Central memory CD8-positive, alpha-beta T cell (primary cell): ENCODE measurements at places on chromosomes 3 and 15.

- peaks cover 44% of the 10 kb centered on the region for H3K36me3 ChIP-seq
- H3K4me3 ChIP-seq: peak overlapping the region; percentile 47
- no peak for DNase-seq
- H3K27ac ChIP-seq: peak overlapping the region; percentile 82
- H3K4me1 ChIP-seq: peaks cover 79% of the 10 kb centered on the region
These were observed 8.1 kb downstream of the EDEM1 start for GRCh38 chr3:5195605-5196004.

DNA sequence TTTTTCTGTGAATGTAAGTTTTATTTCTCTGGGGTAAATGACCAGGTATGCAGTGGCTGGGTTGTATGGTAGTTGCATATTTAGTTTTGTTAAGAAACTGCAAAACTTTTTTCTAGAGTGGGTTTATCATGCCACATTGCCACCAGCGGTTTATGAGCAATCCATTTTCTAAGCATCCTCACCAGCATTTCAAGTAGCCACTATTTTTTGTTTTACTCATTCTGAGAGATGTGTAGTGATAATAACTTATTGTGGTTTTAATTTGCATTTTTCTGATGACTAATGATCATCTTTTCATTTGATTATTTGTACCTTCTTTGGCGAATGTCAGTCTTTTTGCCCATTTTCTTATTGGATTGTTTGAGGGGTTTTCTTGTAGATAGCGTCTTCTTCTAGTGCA lies 56.2 kb downstream of the SPRED1 start:
- DNase-seq: no peak
- no peaks in the 10 kb centered on the region for H3K27me3 ChIP-seq
- H3K27ac ChIP-seq: peak overlapping the region; percentile 67
- peaks cover 38% of the 10 kb centered on the region for H3K4me1 ChIP-seq

- H3K27me3 ChIP-seq: peaks cover 72% of the 10 kb centered on the region
- no peak overlapping the region for H3K27ac ChIP-seq
- H3K4me1 ChIP-seq: peaks cover 13% of the 10 kb centered on the region
- no peak for DNase-seq
- peaks cover 3% of the 10 kb centered on the region for H3K36me3 ChIP-seq
- H3K4me3 ChIP-seq: peak overlapping the region; percentile 69
These were observed 707 bp upstream of the FAM81A start for GRCh38 chr15:59437142-59437816.

DNA sequence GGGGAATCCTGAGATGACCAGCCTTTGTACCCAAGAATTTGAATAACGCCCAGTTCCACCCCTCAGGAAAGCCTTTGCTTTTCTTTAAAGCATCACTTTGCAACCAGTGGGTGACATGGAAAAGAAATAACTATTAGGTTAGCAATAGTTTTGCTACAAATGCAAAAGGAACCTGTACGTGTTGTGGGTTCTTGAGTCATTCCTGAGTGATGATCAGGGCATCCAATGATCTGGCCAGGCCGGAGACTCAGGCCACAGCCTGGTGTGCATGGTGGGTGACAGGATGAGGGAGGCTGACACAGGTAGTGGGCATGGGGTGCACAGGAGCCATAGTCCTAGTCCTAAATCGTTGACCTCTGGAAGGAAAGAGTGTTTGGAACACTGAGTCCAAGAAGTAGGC lies 321.4 kb upstream of the IL12A start:
- no peaks in the 10 kb centered on the region for H3K4me1 ChIP-seq
- H3K4me3 ChIP-seq: no peak overlapping the region
- H3K27me3 ChIP-seq: no peaks in the 10 kb centered on the region
- H3K27ac ChIP-seq: no peak overlapping the region

GRCh38 chr3:107271787-107272387 lies 105.4 kb upstream of the CCDC54 start:
- H3K36me3 ChIP-seq: no peaks in the 10 kb centered on the region
- DNase-seq: no peak
- no peak overlapping the region for H3K4me3 ChIP-seq
- H3K4me1 ChIP-seq: no peaks in the 10 kb centered on the region

- no peak for DNase-seq
- peaks cover 12% of the 10 kb centered on the region for H3K36me3 ChIP-seq
These were observed 36.6 kb downstream of the IFT122 start for GRCh38 chr3:129476586-129476985.

DNA sequence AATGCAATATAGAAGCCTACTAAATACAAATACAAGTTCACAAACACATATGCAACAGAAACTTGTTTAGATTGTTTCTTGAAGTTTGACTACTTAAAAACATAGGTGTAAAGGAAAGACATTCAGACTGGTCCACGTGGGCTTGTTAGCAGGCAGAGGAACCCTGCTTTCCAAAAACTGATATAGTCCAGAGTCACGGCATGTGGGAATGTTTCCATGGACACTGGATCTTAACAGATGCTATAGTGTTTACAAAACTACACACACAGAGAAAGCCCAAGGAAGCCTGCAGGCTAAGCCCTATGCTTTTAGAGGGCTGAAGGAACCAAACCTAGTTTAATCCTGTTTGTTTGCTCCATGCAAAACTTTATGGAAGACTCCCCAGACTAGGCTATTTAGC lies 45.2 kb upstream of the LRRC58 start:
- no peaks in the 10 kb centered on the region for H3K36me3 ChIP-seq
- no peaks in the 10 kb centered on the region for H3K4me1 ChIP-seq
- DNase-seq: no peak
- H3K4me3 ChIP-seq: no peak overlapping the region
- H3K27ac ChIP-seq: no peak overlapping the region

- H3K4me3 ChIP-seq: no peak overlapping the region
These were observed 42.9 kb upstream of the RPL32 start for GRCh38 chr3:12884186-12884680.

DNA sequence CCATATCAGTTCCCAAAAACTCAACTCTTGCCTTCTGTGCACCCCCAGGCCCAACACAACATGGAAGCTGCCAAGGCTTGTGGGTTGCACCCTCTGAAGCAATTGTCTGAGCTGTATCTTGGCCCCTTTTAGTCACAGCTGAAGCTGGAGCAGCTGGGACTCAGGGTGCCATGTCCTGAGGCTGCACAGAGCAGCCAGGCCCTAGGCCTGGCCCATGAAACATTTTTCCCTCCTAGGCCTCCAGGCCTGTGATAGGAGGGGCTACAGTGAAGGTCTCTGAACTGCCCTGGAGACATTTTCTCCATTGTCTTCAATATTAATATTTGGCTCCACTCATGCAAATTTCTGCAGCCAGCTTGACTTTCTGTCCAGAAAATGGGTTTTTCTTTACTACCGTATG lies 8.1 kb upstream of the MYLK start:
- H3K27ac ChIP-seq: no peak overlapping the region
- H3K27me3 ChIP-seq: peaks cover 31% of the 10 kb centered on the region
- no peak overlapping the region for H3K4me3 ChIP-seq
- H3K36me3 ChIP-seq: peaks cover 2% of the 10 kb centered on the region
- no peaks in the 10 kb centered on the region for H3K4me1 ChIP-seq
